NCI-H345 (cell line): ENCODE measurements at places on chromosomes 16 and 17.

DNA sequence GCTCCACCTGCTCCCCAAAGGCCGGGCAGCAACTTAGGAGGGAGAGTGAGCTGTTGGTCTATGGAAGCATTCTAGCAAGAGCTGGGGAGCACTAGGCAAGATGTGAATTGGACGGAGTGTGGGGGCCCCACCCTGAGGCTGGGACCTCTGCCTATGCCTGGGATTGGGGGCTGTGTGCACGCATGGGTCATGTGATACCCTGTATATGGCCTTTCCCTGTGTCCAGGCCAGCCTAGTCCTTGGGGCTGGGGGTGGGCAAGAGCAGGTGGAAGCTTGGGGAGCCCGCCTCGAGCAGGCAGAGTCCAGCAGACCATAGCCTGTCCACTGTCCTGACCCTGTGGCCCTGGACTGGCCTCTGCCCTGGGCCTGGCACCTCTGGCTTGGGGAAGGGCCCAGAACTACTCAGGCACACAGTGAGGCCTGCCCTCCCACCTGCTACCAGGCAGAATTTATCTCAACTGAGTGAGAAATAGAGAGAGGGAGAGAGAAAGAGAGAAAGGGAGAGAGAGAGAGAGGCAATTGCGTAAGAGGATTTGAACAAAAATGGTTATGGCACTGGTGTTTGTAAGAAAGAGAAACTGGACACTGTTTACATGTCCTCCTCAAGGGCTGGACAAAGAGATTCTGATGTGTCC is 19.1 kb downstream of the PDP2 start:
- no peak for DNase-seq

DNA sequence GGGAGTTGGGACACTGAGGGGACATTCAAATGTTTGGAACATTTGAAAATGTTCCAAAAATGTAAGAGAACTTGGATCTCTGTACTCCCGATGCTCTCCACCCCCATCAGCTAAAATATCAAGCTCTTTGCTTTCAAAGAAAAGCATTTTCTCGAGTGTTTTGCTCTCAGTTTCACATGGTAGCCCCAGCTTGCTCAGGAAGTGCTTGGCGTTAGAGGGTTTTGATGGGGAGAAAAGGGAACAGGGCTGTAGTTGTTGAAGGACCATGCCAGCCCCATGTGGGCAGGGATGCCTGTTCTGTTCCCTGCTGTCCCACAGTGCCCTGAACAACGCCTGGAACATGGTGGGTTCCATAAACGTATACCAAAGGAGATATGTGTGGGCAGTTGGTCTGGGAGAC is 37.0 kb downstream of the RAI1 start:
- DNase-seq: no peak

DNA sequence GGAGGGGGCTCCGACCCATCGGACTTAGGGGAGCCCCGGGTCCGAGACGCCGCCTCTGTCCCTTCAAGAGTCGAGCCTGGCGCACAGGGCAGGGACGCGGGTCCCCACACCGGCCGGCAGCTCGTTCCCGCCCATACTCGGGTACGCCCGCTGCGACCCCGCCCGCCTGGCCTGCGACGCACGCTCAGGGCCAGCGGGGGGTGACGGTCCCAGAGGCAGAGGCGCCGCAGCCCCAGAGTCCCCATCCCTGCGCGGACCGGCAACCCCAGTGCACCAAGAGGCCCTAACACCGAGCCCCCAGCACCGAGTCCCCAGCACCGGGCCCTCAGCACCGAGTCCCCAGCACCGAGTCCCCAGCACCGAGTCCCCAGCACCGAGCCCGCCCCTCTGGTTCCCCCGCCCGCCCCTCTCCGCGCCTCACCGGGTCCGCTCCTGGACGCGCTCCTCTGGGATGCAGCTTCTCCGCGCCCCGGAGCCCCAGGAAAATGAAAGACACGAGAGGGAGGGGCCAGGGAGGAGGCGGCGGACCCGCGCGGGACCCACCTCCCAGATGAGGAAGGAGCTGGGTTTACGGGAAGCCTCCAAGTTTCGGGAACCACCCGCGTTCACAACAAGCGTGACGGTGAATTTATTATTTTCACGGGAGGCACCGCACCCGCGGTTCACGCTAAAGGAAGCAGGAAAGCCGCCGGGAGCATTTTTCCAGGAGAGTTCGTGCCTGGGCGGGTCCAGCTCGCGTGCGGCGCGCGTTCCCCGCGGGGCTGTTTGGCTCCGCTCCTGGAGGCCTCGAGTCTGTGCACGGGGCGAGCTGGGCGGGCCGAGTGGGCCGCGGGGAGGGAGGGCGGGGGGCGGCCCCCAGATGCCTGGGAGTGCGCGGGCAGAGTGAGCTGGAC is at the start of gene SECTM1:
Gene SECTM1, minus strand, starts transcription at position 488 of the 893 bp plus-strand sequence. CDS start 6,526 bp downstream, outside the sequence.
- peak; percentile 23 for DNase-seq

DNA sequence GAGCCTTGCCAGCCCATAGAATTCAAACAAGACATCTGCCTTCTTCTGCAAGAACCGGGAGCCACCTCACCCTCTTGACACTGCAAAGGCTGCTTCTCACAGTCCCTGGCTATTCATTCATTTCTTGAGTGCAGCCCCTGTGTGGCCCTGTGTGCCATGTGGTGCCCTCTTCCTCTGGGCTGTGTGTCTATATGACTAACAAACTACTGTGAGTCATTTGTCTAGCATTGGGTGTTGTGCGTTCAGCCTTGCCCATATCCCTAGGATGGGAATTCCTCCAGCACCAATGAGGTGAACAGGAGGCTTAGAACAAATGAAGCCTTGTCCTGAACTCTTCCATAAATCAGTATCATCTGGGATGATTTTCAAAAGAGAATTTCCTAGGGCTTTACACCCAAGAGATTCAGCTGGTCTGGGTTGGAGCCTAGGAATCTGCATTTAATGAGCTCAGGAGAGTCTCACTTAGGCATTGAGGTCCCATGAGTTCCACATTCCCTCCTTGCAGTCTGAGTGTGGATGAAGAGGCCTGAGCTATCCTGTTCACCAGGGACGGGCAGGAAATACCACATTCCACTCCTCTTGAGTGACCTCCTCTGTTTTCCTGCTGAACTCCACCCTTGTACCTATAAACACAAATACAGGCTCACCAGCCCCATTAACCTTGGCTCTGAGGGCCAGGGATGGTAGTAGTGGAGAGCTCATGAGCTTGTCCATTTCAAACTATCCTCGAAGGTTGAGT is 308.7 kb upstream of the N4BP1 start:
- no peak for DNase-seq

GRCh38 chr17:72901083-72901482 is 191.4 kb downstream of the SLC39A11 start:
- DNase-seq: no peak

GRCh38 chr16:70444249-70445063 is 5.6 kb upstream of the ST3GAL2 start:
- no peak for DNase-seq

DNA sequence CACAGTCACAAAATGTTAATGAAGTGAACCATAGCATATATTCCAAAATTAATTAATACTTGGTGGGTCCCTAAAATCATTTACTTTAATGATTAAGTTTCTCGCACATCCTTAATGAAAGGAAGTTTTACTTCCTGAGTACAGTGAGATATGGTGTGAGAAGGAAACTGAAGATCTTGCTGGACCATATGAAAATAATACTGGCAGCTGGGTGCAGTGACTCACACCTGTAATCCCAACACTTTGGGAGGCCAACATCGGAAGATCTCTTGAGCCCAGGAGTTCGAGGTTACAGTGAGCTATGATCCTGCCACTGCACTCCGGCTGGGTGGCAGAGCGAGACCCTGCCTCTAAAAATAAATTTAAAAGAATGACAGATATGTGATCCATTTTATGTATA is 62.5 kb downstream of the ABCA8 start:
- DNase-seq: no peak

GRCh38 chr16:55933038-55933437 is 57.9 kb upstream of the CES5A start:
- DNase-seq: no peak

- no peak for DNase-seq
Measured at GRCh38 chr17:42119301-42119700, 1.9 kb downstream of the KAT2A start.

DNA sequence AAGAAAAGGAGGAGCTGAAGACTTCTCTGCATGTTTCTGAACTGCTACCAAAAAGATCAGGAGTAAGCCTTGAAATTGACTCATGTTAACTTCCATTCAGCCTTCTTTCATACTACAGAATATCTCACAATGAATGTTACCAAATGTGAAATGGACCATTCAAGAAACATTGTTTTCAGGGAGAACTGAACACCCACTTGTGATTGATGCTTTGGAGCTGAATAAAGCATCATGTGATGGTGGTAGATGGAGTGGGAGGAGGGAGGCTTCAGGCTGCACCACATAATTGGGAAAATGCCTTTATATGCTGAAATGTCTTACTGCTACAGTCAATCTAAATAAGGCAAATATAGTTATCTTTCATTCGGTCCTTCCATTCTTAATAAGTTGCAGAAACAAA is 127.8 kb downstream of the CDH8 start:
- DNase-seq: no peak

DNA sequence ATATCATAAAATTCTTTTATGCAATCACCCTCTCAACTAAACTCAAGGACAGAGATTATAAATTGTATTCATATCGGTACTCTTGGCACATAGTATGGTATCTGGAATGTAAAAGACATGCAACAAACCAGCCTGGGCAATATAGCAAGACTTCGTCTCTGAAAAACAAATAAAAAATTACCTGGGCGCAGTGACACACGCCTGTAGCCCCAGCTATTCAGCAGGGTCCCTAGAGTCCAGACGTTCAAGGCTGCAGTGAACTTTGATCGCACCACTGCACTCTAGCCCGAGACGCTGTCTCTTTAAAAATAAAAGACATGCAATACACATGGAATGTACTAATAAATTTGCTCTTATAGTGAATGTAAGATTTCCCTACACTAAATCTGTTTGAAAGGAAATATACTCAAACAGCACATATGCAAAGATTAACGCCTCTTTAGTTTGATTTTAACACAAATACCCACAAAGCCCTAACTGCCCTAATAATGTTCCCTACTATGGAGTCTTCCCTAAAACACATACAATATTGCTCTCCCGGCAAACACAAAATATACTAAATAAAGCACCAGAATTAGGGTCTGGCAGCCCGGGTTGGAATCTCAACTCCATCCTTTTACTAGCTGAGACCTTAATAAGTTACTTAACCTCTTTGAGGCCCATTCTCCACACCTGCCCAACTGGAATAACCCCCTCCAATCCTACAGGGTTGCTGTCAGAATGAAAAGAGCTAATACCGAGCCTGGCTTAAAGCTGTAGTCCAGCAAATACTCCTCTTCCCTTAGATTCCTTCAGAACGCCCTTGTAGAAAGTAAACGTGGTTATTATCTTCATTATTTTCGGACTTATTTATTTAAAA is 1.2 kb downstream of the ABCA5 start:
- DNase-seq: peak; percentile 7

GRCh38 chr17:81561494-81561885 is 9.3 kb upstream of the FAAP100 start:
- no peak for DNase-seq

DNA sequence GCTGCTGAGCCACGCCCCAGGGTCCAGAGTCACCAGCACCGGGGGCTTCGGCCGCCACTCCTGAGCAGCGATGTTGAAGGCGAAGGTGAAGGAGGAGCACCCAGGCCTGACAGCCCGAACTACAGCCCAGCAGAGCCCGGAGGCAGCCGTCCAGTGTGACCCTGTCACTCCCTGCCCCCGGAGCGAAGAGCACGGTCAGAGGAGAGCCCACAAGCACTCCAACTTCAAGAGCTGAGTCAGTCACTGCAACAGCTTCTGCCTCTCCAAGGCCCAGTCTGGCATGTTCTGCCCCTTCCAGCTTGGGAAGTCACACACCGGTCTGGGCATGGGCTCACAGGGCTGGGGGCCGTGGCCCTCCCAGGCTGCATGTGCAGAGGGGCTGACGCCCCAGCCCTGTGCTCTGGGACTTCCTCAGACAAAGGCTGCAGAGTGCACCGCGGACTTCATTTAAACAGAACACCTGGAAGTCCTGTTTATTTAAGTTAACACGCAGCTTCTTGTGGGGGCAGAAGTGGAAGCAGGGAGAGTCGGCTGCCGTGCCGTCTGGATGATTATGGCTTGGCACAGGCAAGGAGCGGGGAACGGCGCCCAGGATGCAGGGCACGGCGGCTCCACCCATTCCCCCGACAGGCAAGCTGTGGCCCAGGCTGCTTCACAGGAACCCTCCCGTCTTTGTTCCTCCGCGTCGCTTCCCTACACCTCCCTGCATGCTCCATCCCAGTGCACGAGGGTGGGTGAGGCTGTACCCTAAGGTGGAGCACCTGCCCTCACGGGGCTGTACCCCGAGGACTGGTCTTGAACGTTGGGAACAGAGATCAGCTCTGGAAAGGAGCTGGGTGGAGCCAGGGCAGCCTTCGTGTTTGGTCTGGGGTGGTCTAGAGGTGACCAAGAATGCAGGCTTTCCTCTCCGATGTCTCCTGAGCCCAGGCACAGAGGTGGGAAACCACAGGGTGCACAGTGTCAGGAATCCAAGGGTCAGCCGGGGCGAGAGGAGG is 68.9 kb upstream of the METRNL start:
- DNase-seq: no peak

- DNase-seq: no peak
Measured at GRCh38 chr17:5364156-5364555, 55.3 kb downstream of the NUP88 start.

DNA sequence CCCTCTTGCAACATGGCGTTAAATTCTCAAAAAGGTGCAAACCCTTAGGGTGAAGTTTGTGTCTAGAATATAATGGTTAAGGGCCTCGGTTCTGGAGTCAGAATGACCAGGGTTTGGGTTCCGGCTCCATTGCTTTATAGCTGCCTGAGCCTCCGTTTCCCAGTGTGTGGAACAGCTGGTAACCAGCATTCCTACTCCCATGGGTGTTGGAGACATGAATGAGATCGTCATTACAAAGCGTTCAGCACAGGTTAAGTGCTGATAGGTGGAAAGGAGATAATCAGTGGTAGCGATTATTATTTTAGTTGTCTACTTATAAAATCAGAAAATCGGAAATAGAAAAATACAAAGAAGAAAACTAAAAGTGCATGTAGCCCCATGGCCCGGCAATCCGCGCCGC is 23.5 kb upstream of the ZCCHC14 start:
- DNase-seq: no peak

- DNase-seq: no peak
Measured at GRCh38 chr16:78098087-78098486, 1.4 kb upstream of the WWOX start.

DNA sequence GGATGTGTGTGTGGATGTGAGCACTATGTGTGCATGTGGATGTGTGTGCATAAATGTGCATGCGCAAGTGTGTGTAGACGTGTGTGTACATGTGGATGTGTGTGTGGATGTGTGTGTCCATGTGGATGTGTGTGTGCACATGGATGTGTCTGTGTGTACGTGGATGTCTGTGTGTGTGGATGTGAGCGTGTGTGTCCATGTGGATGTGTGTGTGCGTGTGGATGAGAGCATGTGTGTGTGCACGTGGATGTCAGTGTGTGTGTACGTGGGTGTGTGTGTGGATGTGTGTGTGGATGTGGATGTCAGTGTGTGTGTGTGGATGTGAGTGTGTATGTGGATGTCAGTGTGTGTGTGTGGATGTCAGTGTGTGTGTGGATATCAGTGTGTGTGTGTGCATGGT is 63.6 kb upstream of the DOC2B start:
- no peak for DNase-seq

GRCh38 chr17:79761894-79762589 is 15.9 kb upstream of the CBX2 start:
- no peak for DNase-seq
